ENCODE measurements at places on chromosomes 12 and 14. TPM values are rescaled to one million over a fixed set of nuclear protein-coding genes. Genes with fewer than 3 reads are reported as not detected.

Gene ALX1
- total RNA-seq, result 0.96 TPM

Gene CLEC4D
- total RNA-seq, result not detected

Gene PIWIL1
- not detected for total RNA-seq

Gene ARHGDIB
- 3.6 TPM for total RNA-seq

Gene MEG3
- 5.1 TPM for total RNA-seq

Gene PLEK2
- 50.1 TPM for total RNA-seq

Gene CEP170B
- total RNA-seq, result 36.0 TPM

Gene SRRM4
- total RNA-seq, result not detected

Gene LRP1-AS
- not detected for total RNA-seq

Gene PLA2G1B
- not detected for total RNA-seq

Gene RASSF8
- total RNA-seq, result 15.6 TPM

Gene CCDC197
- not detected for total RNA-seq

Gene KRT79
- total RNA-seq, result 0.21 TPM

Gene PTPRO
- 0.24 TPM for total RNA-seq

Gene SPIC
- total RNA-seq, result not detected

Gene ALDH1L2
- total RNA-seq, result 19.3 TPM

Gene MYF5
- total RNA-seq, result not detected

Gene P2RX2
- total RNA-seq, result not detected

Gene CFAP251
- total RNA-seq, result 16.4 TPM

Gene GPHN
- 27.7 TPM for total RNA-seq

Gene FZD10
- 0.43 TPM for total RNA-seq

Gene AKAP6
- total RNA-seq, result 2.7 TPM

Gene SLC16A7
- total RNA-seq, result 13.9 TPM

Gene SDS
- not detected for total RNA-seq

Gene KRT75
- total RNA-seq, result 1.1 TPM

Gene KCNA1
- not detected for total RNA-seq

Gene TMTC3
- total RNA-seq, result 34.5 TPM

Gene SDR9C7
- total RNA-seq, result not detected

Gene FSCB
- not detected for total RNA-seq

Gene TAS2R50
- total RNA-seq, result 0.96 TPM

Gene ANAPC7
- total RNA-seq, result 41.0 TPM

Gene FGF6
- total RNA-seq, result not detected

Gene LRP1
- 44.5 TPM for total RNA-seq

Gene KRT83
- under 0.01 TPM for total RNA-seq

Gene PHC1
- total RNA-seq, result 9.4 TPM

Gene IQSEC3
- total RNA-seq, result not detected

Measured in tracheal epithelial cell (primary cell).